ENCODE measurements at places on chromosomes 1 and 21.

- no peak for DNase-seq
Observed at GRCh38 chr1:81505831-81506230, 294.9 kb upstream of the ADGRL2 start.

- DNase-seq: no peak
Observed at GRCh38 chr1:201395936-201396335, 3.2 kb downstream of the LAD1 start.

DNA sequence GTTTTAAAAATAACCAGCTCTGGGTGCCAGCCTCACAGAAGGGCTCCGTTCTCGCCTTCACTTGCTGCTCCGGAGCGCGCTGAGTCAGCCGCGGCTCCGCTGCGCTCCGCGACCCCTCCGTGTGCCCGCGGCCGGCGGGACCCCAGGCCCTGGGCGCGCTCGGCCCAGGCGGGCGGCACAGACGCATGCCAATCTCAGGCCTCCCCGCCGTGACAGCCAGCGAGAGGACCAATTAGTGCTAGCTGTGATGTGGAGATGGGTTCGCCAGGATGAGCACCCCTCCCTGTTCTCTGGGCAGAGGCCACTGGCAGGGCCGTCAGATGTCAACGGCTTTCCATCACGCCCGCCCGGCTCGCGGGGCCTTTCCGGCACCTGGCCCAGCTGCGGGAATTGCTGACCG, 293.8 kb downstream of the SPATA17 start:
- no peak for DNase-seq

- no peak for DNase-seq
Observed at GRCh38 chr1:207673399-207673798, 28.5 kb downstream of the CR1L start.

Data from fibroblast of mammary gland (primary cell).